ENCODE measurements at places on chromosomes 2 and 18. TPM values are rescaled to one million over a fixed set of nuclear protein-coding genes. Genes with fewer than 3 reads are reported as not detected.

GRCh38 chr2:129164220-129164949, 815.1 kb upstream of the RAB6C start:
- DNase-seq: no peak

DNA sequence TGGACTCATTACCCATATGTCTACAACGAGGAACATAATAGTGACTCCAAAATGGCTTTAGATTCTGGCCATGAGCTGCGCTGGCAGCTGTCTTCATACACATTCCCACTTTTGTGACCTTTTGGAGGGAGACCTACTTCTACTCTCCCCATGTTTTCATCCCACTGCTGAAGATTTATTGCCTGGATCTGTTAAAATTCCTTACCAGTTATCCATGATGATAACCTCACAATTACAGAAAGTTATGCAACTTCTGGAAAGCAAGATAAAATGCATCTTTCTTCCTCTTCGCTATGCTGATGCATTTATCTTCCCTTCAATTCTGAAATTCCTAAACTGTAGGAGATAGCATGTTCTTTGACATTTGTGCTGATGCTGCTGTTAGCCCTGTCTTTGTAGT, 855.3 kb downstream of the SLC4A3 start:
- DNase-seq: no peak

SCG2 gene
- total RNA-seq: 12.5 TPM

B3GNT7 gene
- 22.1 TPM for total RNA-seq

UPP2 gene
- total RNA-seq: not detected

MYL12B gene
- 121 TPM for total RNA-seq

DNA sequence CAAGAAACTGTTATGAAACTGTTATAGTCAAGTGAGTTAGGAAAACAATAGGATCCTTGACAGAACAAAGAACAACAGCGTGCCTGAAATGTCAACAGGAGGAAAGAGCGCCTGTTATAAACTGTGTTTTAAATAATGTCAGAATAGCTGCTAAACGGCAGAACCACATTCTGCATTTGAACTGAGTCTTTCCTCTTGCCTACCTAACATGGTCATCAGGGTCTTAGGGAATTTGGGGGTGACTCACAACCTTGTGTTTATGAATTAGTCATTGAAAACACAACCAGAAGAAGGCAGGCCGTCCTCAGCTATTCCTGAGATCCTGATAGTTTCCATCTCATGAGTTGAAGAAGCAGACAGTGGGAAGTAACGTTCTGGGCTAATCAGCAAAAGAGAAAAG, 222.0 kb upstream of the FN1 start:
- no peak for DNase-seq

GRCh38 chr18:5508821-5509220, 35.0 kb downstream of the EPB41L3 start:
- no peak for DNase-seq

IL1B gene
- total RNA-seq: 1.3 TPM

GRCh38 chr18:24380163-24380747, 17.4 kb downstream of the OSBPL1A start:
- DNase-seq: no peak

DNA sequence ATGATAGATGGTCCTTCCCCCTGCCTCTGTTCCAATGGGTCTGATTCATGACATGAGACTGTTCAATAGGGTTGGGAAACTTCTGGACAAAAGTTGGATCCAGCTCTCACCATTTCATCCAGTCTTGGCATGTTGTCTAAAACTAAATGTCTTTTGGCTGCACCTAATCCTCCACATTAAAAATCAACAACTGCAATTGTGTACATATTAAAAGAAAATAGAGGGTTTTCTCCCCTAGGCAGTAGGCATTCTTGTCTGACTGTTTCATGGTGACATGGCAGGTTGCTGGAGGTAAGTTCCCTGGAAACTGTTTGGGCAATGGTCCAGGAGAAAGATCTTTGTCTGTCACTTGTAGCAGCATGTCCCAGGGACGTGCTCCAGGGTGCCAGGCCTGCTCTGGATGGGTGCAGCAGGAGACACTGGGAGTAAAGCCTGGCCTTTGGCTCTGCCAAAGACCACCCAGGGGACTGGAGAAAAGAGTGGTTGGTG, 135.8 kb downstream of the TCF4 start:
- peak; percentile 5 for DNase-seq

SLC40A1 gene
- total RNA-seq: 61.2 TPM

DNA sequence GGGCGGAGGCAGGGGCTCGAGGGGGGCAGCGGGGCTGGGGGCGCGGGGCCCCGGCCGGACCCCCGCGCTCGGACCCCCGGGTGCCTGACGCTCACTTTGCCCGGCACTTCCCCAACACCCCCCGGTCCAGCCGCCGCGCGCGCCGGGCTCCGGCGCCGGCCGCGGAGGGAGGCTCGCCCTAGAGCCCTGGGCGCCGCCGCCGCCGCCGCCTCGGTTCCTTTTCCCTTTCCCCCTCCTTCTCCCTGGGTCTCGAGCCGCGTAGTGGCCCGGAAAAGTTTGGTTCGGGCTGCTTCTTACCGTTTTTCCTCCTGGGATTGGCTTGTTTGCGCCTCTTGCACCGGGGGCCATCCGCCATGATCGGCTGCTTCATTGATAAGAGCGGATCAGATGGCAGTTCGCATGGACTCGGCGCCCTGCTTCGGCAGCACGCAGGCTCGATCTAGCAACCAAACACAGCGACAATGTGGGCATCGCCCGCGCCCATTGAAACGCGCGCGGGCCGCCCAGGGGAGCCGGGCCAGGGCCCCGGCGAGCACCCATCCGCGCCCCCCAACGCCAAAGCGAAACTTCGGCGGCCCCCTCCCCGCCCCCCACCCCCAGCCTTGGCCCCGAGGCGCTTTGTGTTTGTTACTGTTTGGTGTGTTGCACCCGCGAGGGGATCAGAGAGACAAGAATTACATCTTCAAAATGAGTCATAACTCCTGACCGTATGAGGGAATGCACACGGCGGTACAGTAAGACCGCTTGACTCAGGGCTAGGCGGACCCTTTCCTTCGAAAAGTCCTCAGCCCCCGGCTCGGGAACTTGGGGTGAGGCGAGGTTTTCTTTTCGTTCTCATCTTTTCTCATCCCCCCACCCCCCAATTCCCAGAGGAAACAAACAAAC, 2.7 kb downstream of the ZEB2 start:
- no peak for DNase-seq

CHRND gene
- total RNA-seq: not detected

DNA sequence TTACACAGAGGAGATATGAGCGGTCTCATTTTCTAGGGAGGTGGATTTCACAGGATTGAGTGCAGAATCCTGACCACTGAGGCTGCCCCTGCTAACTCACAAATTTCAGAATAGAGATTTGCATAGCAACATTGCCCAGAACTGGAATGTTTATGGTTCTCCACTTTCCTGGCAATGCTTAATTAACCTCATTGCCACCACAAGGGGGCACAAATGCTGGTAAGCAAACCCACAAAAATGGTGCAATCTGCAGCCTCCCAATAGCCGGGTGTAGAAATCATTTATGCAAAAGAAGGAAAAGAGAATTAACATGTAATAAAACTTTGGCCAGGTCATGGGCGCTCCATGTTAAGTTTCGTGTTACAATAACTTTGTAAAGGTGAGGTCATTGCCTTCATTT, 112.4 kb downstream of the CYRIA start:
- peak; percentile 50 for DNase-seq

C18orf54 gene
- total RNA-seq: 2.6 TPM

DNA sequence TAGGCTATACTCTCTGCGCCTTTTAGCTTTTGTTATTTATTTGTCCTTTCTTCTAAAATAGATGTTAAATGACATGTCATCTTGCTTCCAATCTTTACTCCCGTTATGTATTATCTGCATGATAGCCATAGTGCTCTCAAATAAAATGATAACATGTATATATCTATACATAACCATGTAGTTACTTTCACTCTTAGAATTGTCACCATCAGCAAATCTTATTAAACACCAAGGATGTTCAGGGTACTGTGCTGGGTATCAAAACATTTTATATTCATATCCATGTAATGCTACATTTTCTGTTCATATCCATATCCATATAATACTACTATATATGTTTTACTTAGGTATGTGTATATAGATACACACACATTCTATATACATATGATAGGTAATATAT, 176.4 kb upstream of the CHST9 start:
- no peak for DNase-seq

PSTPIP2 gene
- 4.4 TPM for total RNA-seq

DNA sequence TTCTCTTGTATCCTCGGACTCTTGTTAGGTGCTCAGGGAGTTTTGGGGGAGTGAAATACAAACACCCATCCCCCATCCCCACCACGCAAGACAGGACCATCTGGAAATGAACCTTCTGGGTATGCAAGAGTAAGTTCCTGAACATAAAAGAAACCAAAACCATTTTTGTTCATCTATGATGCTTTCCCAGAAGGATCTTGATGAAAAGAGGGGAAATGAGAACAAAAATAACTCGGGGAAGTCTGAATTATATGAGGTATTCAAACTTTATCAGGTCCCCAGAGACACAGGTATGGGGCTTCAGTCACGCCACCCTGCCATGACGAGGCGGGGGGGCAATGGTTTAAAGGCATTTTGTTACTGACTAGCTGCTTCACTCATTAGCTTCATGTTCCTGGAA, 68.6 kb upstream of the DNMT3A start:
- no peak for DNase-seq

LINC00305 gene
- total RNA-seq: not detected

GRCh38 chr2:174198846-174199564, 49.3 kb downstream of the OLA1 start:
- DNase-seq: no peak

DNAJC5G gene
- 1.3 TPM for total RNA-seq

GRCh38 chr2:64524604-64525316, 632 bp downstream of the AFTPH start:
- DNase-seq: peak; percentile 46

DNA sequence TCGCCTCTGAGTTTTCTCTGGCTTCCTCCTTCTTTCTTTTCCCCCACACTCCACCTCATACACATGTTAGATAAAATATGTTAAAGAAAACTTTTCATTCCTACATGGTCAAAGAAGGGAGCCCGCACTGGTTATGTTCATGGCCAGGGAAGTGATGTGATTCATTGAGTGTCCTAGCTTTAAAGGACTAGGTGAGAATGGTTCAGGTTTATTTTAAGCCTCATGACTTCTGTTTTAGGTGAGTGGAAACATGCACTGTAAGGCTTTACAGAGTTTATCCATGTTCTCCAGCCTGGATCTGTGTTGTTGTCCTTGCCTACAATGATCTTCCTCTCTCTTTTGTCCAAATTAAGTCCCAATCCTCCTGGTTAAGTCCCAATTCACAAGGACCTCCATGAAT, 56.5 kb downstream of the RASGRP3 start:
- DNase-seq: no peak

- no peak for DNase-seq
Measured at GRCh38 chr2:207067473-207067872, 98.3 kb downstream of the KLF7 start.

GRCh38 chr2:100411841-100412292, 5.6 kb downstream of the CHST10 start:
- DNase-seq: no peak

LYPD6 gene
- 2.9 TPM for total RNA-seq

DNA sequence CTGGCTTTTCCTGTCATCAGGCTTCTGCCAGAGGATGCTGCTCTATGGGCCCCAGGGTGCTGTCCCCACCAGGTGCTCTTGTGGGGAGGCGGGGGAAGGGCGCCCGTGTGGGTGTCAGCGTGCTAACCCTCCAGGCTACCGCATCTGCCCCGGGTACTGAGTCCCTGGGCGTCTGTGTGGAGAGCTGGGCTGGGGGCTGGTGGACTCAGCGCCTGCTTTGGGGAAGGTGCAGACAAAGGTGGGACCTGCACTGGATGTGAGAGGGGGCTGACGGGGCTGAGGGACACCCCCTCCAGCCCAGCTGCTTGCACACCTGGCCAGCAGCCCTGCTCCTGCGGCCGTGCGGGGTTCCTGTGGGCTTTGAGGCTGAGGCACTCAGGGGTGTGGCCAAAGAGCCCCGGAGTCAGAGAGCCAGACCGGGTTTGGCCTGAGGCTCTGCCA, 120.7 kb upstream of the PXDN start:
- DNase-seq: no peak

- DNase-seq: no peak
Measured at GRCh38 chr2:149451417-149452165, 121.2 kb downstream of the LYPD6 start.

CCDC121 gene
- 2.1 TPM for total RNA-seq

GRCh38 chr2:144747571-144747970, 227.7 kb upstream of the ZEB2 start:
- no peak for DNase-seq

- no peak for DNase-seq
Measured at GRCh38 chr2:9215680-9216079, 9.1 kb downstream of the ASAP2 start.

DNA sequence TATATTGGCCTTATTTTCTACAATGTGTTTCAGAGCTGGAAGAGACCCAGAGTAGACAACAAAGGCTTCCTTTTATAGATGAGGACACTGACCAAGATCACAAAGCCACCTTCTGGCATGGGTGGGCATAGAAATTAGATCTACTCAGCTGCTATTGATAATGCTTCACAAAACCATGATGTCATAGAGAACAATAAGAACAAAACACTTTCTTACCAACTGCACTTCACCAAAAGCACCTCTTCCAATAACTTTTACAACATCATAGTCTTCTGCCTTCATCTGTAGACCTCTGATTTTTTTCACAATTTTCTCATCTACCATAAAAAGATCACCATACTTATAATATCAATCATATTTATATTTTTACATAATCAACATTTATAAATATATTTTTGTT, 58.1 kb downstream of the ROCK2 start:
- DNase-seq: no peak

- no peak for DNase-seq
Measured at GRCh38 chr2:215082446-215082845, 56.0 kb downstream of the ABCA12 start.

DNA sequence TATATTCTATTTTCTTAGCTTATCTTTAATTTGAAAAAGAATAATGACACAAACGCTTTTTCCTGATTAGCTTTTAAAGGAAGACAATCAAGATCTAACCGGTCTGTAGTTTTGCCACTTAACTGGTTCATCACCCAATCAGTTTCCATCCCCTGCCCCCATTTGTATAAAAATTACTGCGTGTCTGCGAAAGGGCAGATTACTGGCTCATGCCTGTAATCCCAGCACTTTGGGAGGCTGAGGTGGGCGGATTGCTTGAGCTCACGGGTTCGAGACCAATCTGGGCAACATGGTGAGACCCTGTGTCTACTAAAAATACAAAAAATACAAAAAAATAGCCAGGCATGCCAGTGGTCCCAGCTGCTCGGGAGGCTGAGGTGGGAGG, 2.4 kb downstream of the CEBPZOS start:
- no peak for DNase-seq
